Upper lobe of left lung (tissue), 6 donors: ENCODE measurements at places on chromosomes 5 and 9.

- no peaks in the 10 kb centered on the region for H3K4me1 ChIP-seq
- no peak overlapping the region for H3K27ac ChIP-seq
- H3K27me3 ChIP-seq = no peaks in the 10 kb centered on the region
- H3K4me3 ChIP-seq = no peak overlapping the region
Measured at GRCh38 chr9:14140096-14140697, 173.7 kb downstream of the NFIB start.

DNA sequence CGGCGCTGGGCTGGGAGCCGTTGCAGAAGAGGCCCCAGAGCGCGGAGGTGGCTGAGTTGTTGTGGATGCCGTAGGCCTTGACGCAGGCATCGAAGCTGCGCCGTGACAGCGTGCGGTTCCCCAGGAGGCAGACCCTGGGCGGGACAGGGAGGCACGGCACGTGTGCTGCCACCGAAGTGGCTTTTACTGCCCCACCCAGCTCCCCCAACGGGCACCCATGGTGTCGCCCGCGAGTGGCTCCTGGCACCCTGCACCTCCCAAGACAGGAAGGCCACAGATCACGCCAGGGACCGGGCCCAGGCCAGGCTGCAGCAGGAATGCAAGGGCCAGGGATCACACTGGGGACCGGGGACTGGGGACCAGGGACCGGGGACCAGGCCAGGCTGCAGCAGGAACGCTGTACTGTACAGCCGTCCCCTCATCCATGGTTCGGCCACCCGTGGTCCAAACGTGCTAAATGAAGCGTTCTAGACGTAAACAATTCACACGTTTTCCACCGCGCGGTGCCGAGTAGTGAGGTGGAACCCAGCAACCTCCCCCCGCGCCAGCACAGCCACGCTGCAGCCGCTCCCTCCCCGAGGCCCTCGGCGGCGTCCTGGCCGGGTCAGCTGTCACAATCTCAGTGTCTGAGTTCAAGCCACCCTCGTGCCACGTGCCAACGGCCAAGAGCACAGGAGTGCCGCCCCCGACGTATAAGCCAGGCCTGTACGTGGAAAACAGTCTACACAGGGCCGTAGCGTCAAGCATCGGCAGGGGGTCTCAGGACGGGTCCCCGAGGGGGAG lies 27.8 kb downstream of the SLC12A7 start:
- no peaks in the 10 kb centered on the region for H3K27me3 ChIP-seq
- H3K27ac ChIP-seq = no peak overlapping the region
- no peak for DNase-seq

- DNase-seq = no peak
- no peak overlapping the region for H3K4me3 ChIP-seq
- H3K36me3 ChIP-seq = no peaks in the 10 kb centered on the region
- H3K4me1 ChIP-seq = peaks cover 11% of the 10 kb centered on the region
- no peaks in the 10 kb centered on the region for H3K27me3 ChIP-seq
Measured at GRCh38 chr9:33103501-33104281, 27.2 kb upstream of the SMU1 start.

DNA sequence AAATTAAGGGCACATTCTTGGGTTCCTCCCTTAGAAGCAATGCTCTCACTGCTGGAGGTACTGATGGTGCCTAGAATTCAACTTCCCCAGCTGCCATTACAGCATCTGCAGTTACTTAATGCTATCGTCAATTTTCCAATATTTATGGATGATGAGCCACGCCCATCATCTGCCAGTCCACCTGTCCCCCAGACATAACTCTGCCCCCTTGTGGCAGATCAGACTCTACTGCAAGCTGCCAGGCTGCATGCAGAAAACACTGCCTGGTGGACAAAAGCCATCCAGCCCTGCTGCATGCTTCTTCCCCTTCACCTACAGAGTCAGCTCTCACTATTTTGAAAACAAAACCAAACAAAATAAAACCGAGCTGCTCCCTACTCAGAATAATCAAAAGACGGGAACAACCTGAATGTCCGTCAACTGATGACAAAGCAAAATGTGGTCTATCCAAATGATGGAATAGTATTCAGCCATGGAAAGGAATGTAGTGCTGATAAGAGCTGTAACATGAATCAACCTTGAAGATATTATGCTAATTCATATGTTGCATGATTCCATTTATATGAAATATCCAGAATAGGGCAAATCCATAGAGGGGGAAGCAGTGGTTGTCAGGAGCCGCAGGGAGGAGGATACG lies 66.4 kb downstream of the RETREG1 start:
- H3K27ac ChIP-seq = no peak overlapping the region
- no peaks in the 10 kb centered on the region for H3K4me1 ChIP-seq
- no peak for DNase-seq
- no peaks in the 10 kb centered on the region for H3K36me3 ChIP-seq

- no peak for DNase-seq
- no peak overlapping the region for H3K4me3 ChIP-seq
- no peaks in the 10 kb centered on the region for H3K36me3 ChIP-seq
- H3K27ac ChIP-seq = no peak overlapping the region
- H3K27me3 ChIP-seq = no peaks in the 10 kb centered on the region
Measured at GRCh38 chr5:165139721-165140120, 1634.3 kb downstream of the MAT2B start.

GRCh38 chr9:27340285-27340674 lies 43.3 kb upstream of the EQTN start:
- no peak for DNase-seq
- peak overlapping the region; percentile 59 for H3K27ac ChIP-seq
- H3K27me3 ChIP-seq = no peaks in the 10 kb centered on the region
